Vagina (tissue), 2 donors: ENCODE measurements at places on chromosomes 6 and 20. TPM values are rescaled to one million over a fixed set of nuclear protein-coding genes. Genes with fewer than 3 reads are reported as not detected.

Gene EPPIN
- not detected for total RNA-seq

Gene APCDD1L
- 0.98 TPM for total RNA-seq

Gene LAMA5
- total RNA-seq, result 150 TPM

- no peaks in the 10 kb centered on the region for H3K27me3 ChIP-seq
- H3K27ac ChIP-seq, result no peak overlapping the region
- H3K4me3 ChIP-seq, result no peak overlapping the region
- peak; percentile 60 for DNase-seq
Observed at GRCh38 chr20:57856658-57857057, 146.8 kb upstream of the PMEPA1 start.

DNA sequence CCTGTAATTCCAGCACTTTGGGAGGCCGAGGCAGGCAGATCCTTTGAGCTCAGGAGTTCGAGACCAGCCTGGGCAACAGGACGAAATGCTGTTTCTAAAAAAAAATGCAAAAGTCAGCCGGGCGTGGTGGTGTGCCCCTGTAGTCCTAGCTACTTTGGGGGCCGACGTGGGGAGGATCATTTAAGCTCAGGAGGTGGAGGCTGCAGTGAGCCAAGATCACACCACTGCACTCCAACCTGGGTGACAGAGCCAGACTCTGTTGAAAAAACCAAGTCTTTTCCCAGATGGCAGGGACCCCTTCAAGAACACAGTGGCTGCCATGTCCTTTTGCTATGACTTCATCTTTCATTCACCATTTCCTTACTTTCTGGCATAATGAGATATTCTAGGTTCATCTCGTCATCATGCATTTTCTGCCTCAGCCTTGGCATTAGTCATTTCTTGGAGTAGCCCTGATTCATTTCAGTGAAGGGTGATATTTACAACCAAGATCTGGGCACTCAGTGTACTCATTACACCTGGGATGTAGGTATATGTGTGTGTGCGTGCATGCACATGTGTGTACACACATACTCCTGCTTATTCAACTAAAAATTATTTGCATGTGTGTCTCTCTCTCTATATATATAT is 61.4 kb upstream of the TOX2 start:
- DNase-seq, result peak; percentile 18
- no peak overlapping the region for H3K4me3 ChIP-seq
- H3K27ac ChIP-seq, result no peak overlapping the region
- no peaks in the 10 kb centered on the region for H3K27me3 ChIP-seq
- no peaks in the 10 kb centered on the region for H3K36me3 ChIP-seq
- H3K4me1 ChIP-seq, result peaks cover 24% of the 10 kb centered on the region

GRCh38 chr6:161663682-161664081 is 389.8 kb upstream of the AGPAT4 start:
- DNase-seq, result peak; percentile 20
- H3K4me1 ChIP-seq, result no peaks in the 10 kb centered on the region
